ENCODE measurements at places on chromosomes 4 and X. TPM values are rescaled to one million over a fixed set of nuclear protein-coding genes. Genes with fewer than 3 reads are reported as not detected.

DNA sequence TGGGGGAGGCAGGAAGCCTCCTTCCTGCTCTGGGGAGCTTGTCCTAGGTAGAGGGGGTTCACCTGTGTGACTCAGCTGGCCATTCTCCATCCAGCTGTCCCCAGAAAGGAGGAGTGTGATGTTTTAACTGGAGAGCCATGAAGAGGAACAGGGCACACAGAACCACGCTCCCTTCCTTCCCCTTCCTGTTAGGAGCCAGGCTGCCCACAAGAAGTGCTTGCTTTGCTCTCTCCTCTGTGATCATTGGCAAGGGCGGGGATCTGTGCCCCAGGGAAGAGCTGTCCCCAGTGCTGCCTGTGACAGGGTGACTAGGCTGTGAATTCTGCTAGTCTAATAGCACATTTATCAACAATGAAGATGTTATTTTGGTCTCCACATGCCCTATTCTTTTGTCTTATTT is 169.6 kb upstream of the GATB start:
- no peak for DNase-seq

The CENPC gene
- 36.4 TPM for total RNA-seq

DNA sequence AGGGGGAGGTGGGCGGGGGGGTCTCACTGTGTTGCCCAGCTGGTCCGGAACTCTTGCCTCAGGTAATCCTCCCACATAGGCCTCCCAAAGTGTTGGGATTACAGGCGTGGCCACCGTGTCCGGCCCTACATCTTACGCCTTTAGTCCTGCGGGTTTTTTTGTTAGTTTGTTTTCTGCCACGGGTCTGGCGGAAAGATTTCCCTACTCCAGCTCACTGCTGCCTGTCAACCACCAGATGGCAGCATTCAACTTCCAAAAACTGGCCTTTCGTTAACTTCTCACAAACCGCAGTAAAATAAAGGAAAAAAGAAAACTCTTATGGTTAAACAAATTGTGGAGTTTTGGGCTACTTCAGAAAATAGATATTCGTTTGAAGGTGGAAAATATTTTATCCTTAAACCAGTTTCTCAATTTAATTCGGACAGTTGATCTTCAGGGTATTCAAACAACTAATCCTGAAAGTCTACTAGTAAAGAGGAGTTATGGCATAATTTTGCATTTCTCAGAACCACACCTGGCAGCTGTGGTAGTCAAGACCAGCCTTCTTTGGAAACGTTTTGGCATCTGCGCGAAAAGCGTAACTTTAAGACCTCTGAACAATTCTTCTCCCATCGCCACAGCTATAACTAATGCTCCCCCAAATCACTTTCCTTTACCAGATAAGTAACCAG is 41.1 kb downstream of the LUZP4 start:
- peak; percentile 95 for DNase-seq

The TRAM1L1 gene
- total RNA-seq: 6.4 TPM

DNA sequence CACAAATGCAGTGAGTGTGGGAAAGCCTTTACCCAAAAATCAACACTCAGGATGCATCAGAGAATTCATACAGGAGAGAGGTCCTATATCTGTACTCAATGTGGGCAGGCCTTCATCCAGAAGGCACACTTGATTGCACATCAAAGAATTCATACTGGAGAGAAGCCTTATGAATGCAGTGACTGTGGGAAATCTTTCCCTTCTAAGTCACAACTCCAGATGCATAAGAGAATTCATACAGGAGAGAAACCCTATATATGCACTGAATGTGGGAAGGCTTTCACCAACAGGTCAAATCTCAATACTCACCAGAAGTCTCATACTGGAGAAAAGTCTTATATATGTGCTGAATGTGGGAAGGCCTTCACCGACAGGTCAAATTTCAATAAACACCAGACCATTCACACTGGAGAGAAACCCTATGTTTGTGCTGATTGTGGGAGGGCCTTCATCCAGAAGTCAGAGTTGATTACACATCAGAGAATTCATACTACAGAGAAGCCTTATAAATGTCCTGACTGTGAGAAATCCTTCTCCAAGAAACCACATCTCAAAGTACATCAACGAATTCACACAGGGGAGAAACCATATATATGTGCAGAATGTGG is 79.3 kb downstream of the ZNF81 start:
- no peak for DNase-seq

- DNase-seq: no peak
Observed at GRCh38 chr4:24704149-24704548, 91.2 kb upstream of the SOD3 start.

The ANXA10 gene
- 0.12 TPM for total RNA-seq

- DNase-seq: peak; percentile 41
Observed at GRCh38 chrX:40177942-40178715, 80.4 kb upstream of the BCOR start.

DNA sequence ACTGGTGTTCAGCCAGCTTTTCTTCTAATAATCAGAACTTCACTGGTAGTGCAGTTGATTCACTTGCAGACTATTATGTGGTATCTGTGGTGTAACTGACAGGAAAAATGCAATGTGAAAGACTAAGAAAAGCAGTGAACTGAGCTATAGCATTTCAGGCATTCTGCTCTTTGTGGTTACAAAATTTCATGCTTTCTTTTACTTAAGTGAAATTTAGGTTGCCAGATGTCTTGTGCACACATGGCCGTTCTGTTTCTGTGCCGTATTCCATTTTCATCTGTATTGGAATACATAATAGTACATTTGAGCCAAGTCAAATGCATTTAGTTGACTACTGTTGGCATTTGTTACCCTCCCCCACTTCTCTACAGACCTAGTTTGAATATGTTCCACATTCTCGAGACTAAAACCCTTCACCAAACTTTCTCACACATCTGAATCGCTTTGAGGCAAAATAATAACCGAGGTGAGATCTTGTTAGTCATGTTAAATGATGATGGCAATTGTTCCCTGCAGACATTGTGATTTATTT is 8.2 kb downstream of the RTL3 start:
- peak; percentile 48 for DNase-seq

DNA sequence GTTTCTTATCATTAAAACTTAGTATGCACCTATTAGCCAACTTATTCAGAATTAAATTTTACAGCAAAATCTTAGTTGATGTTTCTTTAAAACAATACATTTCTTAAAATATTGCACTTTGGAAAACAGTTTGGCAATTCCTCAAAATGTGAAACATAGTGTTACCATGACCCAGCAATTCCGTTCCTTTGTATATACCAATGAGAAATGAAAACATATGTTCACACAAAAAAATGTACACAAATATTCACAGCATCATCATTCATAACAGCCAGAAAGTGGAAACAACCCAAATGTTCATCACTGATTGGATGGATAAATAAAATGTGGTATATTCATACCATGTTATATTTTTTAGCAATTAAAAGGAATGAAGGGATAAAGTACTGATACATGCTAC is 50.2 kb downstream of the WDR44 start:
- DNase-seq: no peak

The KLHL4 gene
- total RNA-seq: 0.20 TPM

The ADAMTS3 gene
- total RNA-seq: 6.7 TPM

GRCh38 chr4:39118034-39118658 is 56.1 kb downstream of the KLHL5 start:
- DNase-seq: no peak

The SHOX gene
- not detected for total RNA-seq

GRCh38 chr4:22471419-22471818 is 44.4 kb downstream of the ADGRA3 start:
- DNase-seq: no peak

GRCh38 chr4:110075083-110075738 is 123.2 kb downstream of the ELOVL6 start:
- no peak for DNase-seq

- DNase-seq: no peak
Observed at GRCh38 chr4:109721033-109721432, 8.8 kb downstream of the PLA2G12A start.

The TLR3 gene
- not detected for total RNA-seq

The MAGEH1 gene
- total RNA-seq: 8.6 TPM

DNA sequence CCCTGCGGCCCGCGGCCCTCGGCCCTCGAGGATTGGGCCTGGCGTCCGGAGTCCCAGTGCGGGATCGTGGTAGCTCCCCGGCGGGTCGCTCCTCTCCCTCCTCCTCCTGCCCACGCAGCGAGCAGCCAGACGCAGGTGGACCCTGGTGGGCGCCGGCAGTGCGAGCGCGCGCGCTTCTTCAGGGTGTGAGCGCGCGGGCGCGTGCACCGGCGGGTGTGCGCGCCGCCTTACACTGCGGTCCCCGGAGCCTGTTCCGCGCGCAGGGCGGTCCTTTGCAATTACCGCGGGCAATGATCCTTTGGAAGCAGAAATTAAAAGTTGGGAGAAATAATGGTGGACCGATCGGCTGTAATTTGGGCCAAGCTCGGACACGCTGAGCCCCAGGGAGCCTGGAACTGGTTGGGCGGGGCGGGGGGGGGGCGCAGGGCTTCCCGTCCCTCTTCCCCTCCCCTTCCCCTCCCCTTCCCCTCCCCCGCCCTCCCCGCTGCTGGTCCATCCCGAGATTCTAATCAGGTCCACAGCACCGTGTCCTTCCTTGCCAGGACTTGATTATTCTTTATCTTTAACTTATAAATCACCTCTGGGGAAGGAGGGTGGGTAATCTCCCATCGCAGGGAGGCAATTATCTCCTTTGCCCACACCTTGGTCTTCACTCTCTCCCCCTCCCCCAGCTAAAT is 1.6 kb upstream of the NKX1-1 start:
- no peak for DNase-seq

The F8A3 gene
- total RNA-seq: not detected

DNA sequence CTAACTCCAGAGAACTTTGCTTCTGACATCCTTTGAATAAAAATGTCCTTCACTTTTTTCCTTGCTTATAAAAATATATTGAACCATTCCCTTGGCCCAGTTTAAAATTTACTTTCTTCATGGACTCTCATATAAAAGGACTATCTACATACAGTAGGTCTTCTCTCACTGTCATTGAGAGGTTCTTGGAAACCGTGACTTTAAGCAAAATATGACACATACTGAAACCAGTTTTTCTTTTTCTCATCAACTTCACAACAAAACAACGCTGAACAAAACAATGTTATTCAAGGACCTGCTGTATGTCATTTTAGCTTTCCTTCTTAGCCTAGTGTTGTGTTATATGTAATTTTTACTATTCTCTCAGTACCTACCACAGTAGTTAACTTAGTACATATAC is 496.8 kb downstream of the CENPC start:
- no peak for DNase-seq

The MAGEA8 gene
- total RNA-seq: not detected

DNA sequence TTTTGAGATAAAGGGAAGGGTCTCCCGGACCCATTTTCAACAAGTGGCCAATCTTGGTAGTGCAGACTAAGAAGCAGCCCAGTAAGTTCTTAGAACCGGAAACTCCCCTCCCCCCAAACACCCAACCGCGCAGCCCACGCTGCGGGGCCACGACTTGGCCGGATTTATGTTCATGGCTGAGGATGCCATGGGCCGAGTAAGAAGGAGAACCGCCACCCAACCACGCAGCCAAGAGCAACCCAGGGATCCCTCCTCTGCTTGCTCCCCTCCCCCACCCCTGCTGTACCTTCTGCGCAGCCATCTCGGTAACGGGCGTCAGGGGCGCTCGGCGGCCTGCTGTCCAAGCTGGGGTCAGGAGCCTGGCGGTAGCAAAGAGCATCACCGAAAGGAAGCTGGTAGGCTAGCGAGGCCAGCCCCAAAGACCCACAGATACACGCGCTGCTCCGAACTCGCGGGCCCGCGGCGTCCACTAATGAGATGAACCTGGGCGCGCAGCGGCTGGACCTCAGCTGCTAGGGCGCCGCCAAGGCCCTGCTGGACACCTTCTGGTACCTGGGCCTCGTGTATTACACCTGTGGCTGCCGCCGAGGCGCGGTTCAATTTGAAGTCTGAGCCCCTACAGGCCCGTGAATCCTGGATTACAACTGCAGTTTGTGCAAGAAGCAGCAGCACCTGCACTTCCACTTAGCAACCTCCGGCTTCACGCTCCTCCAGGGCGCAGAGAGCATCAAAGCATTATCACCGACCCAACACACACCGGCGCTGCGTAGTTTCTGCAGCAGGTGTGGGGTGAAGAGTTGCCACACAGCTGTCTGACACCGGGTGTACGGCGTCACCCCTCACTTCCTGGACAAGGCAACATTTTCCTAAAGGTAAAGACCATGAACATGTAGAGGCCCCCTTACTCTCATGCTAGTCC is 63.4 kb downstream of the NUDT10 start:
- no peak for DNase-seq

The MBNL3 gene
- total RNA-seq: 29.9 TPM

The EMD gene
- 41.3 TPM for total RNA-seq

DNA sequence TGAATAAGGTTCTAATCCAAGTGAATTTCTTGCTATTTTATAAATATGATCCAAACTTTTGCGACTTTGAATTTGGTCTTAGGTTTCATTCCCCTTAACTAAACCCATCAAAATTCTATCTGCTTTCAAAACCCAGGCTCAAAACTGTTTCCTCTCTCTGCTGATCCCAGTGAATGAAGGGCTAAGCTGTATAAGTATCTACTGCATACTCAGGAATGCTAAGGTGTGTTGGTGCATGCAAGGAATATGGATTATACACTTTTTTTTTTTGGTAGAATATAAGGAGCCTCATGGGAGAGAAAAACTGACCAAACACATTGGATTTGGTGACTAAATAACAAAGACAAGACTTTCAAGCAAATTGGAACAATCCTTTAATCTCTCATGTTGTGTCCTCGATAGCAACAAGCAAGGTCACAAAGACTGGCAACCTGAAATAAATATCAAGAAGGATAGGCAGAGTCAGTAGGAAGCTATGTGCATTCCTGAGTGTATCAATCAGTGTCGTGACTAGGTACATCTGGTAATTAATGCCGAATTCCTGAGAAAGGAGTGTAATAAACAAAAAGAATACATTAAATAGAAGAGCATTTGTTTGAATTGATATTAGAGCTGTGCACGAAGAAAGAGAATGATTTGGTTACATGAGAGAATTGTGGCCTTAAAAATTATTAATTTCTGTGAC is 74.3 kb upstream of the KCTD8 start:
- no peak for DNase-seq

- DNase-seq: no peak
Observed at GRCh38 chr4:111798840-111799239, 346.4 kb upstream of the FAM241A start.

The UBE2D3 gene
- 529 TPM for total RNA-seq

GRCh38 chr4:3582091-3582475 is 49.9 kb upstream of the LRPAP1 start:
- DNase-seq: no peak

DNA sequence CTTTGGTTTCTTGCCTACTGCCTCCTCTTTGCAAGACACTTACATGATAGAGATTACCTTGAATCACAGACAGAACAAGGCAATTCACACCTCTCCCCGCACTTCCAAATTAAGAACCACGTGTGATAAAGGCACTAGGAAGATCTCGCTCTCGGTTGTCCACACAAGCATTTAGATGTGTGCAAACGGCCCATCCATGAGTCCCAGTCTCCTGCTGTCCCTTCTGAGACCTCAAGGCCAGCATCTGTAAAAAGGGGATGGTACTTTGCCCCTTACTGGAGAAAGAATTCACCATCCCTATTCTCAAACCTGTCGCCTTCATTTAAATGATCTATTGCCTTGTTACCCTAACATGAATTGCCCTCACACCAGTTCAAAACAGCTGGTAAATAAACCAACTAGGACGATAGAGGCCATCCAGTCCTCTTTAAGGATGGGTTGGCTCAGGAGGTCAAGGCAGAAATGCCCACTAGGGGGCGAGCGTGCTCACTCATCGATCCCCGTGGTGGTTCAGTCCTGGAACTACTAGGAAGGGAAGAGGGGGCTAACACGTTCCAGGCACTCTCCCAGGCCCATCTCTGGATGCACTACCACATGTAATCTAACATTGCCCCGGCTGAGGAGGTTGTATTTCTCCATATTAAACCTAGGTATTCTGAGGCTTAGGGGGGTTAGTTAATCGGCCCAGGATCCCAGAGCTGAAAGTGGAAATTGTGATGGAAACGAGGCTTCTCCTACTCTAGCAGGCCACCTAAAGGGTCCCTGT is 95.8 kb downstream of the DHX15 start:
- peak; percentile 68 for DNase-seq
